Hematopoietic multipotent progenitor cell treated with erythropoietin and hydrocortisone succinate and interleukin-3 and kit ligand, for 17 days (in vitro differentiated cells): ENCODE measurements at places on chromosomes 7 and 10.

DNA sequence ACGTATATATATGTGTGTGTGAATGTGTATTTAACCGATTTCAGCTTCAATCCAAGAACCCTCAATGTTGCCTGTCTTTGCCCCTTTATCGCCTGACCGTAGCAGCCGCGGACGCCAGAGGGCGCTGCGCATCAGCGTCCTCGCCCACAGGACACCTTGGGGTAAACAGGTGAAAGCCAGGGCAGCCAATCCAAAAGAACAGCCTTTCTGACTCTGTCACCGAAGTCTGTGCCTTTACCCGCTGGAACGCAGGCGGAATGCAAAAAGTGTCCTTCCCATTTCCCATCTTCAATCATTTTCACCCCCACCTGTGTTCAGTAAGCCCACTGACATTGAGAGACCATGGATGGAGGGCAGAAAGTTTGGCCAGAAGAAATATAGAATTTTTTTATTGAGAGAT, 3.6 kb downstream of the NXPH1 start:
- DNase-seq = peak; percentile 17

- DNase-seq = no peak
Observed at GRCh38 chr10:15254808-15255648, 86.5 kb upstream of the NMT2 start.

GRCh38 chr10:133326745-133327650, 9.7 kb downstream of the CALY start:
- DNase-seq = no peak

- no peak for DNase-seq
Observed at GRCh38 chr7:116152276-116152675, 58.1 kb upstream of the TES start.

- no peak for DNase-seq
Observed at GRCh38 chr10:120606051-120606764, 149.2 kb downstream of the PLPP4 start.

GRCh38 chr10:71025535-71025934, 137.2 kb upstream of the PCBD1 start:
- DNase-seq = no peak

- no peak for DNase-seq
Observed at GRCh38 chr10:92244796-92245195, 46.1 kb downstream of the CPEB3 start.
